ENCODE measurements at places on chromosomes 1 and 21. TPM values are rescaled to one million over a fixed set of nuclear protein-coding genes. Genes with fewer than 3 reads are reported as not detected.

Gene DCDC2B
- not detected for total RNA-seq

Gene KDF1
- not detected for total RNA-seq

Gene PSMA5
- 113 TPM for total RNA-seq

Gene TXNIP
- 0.26 TPM for total RNA-seq

Gene SYCP1
- not detected for total RNA-seq

Gene RGS8
- not detected for total RNA-seq

Gene ATPAF1
- 37.9 TPM for total RNA-seq

Gene LIPI
- not detected for total RNA-seq

Gene RAB25
- not detected for total RNA-seq

Gene FAM3B
- total RNA-seq, result not detected

Gene AK5
- total RNA-seq, result 8.1 TPM

Gene EFCAB7
- total RNA-seq, result 4.1 TPM

Gene RPF1
- total RNA-seq, result 31.9 TPM

Gene PPCS
- total RNA-seq, result 33.6 TPM

Gene CITED4
- 44.1 TPM for total RNA-seq

Gene ADORA3
- not detected for total RNA-seq

Gene RHBG
- total RNA-seq, result not detected

Data from A549 treated with DMSO at 1 μM for 4 hours (cell line).